ENCODE measurements at places on chromosomes 5 and 9.

- no peak for DNase-seq
These were observed 6.4 kb upstream of the ABLIM3 start for GRCh38 chr5:149134778-149135500.

GRCh38 chr9:38333047-38333446 lies 59.5 kb upstream of the ALDH1B1 start:
- DNase-seq: no peak

DNA sequence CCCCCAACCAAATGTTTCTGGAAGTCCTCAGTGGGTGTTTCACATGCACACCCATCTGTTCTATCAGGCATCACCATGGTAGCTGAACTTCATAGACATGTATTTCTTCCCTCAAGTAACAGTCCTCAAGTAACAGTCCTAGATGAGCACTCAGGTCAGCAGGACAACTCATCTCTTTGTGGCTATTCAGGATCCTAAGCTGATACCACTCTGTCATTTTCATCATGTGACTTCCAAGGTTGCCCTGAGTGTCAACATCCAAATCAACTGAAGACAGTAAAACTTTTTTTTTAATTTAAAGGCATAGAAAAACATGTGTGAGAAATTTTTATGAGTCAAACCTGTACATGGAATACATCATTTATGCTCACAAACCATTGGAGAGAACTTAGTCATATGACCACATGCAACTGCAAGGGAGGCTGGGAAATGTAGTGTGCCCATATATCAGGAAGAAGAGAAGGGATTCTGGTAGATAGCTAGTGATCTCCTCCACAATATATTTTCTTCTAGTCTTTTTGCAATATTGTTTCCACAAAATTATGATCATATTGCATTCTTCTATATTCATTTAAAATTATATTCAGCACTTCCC lies 64.2 kb upstream of the FST start:
- no peak for DNase-seq

GRCh38 chr5:154830219-154830595 lies 20.2 kb downstream of the FAXDC2 start:
- DNase-seq: no peak

DNA sequence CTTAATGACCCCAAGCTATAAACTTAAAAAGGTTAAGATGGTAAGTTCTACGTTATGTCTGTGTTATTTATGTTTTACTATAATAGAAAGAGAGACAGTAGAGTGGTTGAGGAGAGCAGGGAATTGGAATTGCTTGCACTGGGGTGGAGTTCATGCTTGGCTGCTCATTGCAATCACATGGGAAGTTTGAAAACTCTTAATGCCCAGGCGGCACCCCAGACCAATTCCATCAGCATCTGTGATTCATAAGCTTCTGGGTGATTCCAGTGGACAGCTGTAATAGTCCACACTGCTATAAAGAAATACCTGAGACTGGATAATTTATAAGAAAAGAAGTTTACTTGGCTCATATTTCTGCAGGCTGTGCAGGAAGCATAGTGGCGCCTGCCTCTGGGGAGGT lies 323.9 kb upstream of the MSX2 start:
- DNase-seq: no peak

- DNase-seq: no peak
These were observed 186.1 kb downstream of the SMC2 start for GRCh38 chr9:104280178-104280560.

DNA sequence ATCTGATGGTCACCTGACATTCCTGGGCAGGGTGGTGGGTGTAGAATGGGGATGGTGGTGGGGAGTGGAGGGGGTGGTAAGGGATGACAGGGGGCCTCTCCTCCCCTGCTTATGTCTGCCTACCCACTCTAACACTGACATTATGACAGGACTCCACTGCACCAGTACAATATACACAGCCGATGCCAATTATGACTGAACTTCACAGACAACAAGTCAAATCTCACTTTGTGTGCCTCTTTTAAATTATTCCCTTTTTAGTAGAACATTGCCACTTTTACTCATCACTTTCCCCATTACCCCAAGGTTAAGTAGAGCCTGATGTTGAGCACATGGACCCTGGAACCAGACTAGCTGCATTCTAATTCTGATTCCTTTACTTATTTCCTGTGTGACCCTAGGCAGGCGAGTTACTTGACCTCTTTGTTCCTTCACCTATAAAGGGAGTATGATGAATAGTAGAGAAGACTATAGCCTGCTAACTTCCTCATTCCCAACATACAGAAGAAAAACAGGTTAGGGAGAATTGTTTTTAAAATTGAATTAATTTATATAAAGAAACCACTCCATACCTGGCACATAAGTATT lies 464.7 kb downstream of the DMRT2 start:
- DNase-seq: no peak

- DNase-seq: no peak
These were observed 72.1 kb downstream of the ADRB2 start for GRCh38 chr5:148898413-148899075.

DNA sequence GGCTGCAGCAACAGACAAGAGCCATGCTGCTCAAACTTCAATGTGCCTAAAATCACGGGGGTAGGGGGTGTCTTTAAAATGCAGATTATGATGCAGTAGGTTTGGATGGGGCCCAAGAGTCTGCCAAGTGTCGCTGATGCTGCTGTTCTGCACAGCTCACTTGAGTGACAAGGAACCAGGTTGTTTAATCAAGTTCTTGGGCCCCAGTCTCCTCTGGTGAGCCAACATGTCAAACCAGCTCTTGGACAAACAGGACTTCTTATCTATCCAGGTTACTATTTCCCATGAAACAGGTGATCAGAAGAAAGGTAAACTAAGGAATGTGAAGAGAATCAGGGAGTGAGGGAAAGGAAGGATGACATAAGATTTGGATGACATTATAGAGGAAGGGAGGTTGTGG lies 78.0 kb downstream of the APBA1 start:
- DNase-seq: no peak

DNA sequence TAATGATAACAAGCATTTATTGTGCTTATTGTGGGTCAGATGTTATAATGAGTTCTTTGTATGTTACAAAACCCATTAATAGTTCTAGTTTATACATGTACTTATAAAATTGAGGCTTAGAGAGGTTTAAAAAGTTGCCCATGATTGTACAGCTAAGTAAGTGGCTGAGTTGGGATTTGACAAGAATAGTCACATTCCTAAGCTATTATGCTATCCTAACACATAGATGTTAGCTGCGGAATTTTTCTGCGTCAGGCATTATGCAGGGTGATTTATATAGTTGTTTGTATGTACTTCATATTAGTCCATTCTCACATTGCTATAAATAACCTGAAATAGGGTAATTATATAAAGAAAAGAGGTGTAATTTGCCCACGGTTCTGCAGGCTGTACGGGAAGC lies 12.5 kb downstream of the COMMD10 start:
- DNase-seq: no peak

DNA sequence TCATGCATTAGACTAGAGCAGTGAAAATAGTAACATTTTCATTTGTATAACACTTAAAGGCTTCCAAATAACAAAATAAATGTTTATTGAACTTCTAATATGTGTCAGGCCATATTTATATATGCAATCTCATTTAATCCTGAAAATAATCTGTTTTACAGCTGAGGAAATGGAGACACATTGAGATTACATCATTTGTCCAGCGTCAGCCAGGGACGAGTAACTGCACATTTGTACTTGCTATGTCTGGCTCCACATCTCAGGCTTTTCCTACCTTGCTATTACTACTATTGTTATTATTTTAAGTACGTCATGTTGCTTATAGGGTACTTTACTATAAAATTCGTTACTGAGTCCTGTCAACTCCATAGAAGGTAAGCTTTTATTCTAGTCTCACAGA lies 3.8 kb upstream of the C9 start:
- no peak for DNase-seq

DNA sequence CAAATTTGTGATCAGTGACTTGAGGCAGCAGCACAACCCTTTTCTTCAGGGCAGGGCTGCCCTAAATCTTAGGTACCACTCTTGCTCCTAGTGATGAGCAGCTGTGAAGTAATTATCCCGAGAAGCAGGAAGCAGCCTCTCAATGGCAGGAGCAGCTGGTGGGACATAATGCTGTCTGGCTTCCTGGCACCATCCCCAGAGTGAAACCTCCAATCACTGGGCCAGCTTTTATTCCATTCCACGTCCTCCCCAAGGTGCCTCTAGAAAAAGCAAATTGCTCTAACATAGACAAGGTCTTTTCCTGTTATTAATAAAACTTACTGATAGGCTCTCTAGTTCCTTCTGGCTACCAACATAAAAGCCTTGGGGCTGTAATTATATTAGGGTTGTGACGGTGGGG lies 154.0 kb downstream of the FRMD3 start:
- no peak for DNase-seq

DNA sequence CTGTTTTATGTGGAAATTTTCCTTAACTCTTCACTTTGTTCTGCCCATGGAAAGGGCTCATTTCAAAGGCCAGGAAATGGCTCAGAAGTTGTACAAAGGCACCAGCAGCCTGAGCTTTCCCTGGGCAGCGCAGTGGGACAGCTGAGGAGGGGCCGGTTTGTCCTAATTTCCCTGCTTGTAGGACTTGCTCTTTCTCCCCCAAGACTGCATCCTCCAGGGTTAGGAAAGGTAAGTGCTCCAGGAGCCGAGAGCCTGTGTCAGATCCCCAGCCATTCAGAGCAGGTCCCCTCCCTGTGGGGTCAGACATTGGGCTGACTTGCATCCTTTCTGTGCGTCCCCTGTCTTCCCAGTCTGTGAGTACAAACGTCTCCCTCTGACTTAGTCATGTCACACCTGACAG lies 43.5 kb downstream of the AGXT2 start:
- DNase-seq: peak; percentile 52

- peak; percentile 92 for DNase-seq
These were observed 160.3 kb downstream of the C9orf50 start for GRCh38 chr9:129460323-129461261.

DNA sequence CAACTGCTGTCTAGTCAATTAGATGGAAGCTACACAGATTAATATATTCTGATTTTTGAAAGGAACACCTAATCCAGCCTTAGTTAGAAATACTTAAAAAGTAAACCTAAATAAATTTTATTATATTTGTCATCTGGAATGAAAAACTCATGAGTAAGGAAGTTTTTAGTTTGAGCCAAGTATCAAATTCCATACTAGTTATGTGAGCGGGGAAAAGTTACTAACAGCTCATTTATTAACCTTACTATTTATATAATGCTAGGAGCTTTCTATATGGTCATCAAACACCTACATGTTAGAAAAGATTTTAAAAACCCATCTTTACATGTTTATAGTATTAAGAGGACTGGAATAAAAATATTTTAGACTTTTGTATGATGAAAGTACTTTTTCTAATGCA lies 41.6 kb upstream of the POU5F2 start:
- DNase-seq: no peak

- DNase-seq: no peak
These were observed 39.0 kb upstream of the ZNF622 start for GRCh38 chr5:16504571-16504970.

DNA sequence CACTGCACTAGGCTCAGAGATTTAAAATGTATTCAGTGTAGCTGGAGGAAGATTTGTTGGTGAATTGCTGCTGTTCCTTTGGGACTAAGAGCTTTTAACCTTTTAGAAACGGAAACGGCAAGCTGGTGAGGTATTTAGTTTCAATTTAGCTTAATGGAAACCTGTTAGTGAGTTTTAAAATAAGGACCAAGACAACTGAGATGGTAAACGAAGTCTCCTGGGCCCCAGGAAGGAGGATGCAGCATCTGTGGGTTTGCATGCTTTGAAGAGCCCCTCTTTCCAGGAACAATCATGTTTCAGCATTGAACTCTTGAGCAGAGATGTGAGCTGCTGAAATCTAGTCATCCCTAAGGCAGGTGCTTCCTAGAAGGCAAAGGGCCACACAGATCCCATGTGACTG lies 16.5 kb downstream of the DNAI1 start:
- DNase-seq: no peak

- no peak for DNase-seq
These were observed 28.7 kb downstream of the PTTG1 start for GRCh38 chr5:160450164-160450932.

GRCh38 chr5:114185274-114185673 lies 176.6 kb upstream of the KCNN2 start:
- peak; percentile 61 for DNase-seq

Data from H9 (cell line).